ENCODE measurements at places on chromosomes 2 and 18.

DNA sequence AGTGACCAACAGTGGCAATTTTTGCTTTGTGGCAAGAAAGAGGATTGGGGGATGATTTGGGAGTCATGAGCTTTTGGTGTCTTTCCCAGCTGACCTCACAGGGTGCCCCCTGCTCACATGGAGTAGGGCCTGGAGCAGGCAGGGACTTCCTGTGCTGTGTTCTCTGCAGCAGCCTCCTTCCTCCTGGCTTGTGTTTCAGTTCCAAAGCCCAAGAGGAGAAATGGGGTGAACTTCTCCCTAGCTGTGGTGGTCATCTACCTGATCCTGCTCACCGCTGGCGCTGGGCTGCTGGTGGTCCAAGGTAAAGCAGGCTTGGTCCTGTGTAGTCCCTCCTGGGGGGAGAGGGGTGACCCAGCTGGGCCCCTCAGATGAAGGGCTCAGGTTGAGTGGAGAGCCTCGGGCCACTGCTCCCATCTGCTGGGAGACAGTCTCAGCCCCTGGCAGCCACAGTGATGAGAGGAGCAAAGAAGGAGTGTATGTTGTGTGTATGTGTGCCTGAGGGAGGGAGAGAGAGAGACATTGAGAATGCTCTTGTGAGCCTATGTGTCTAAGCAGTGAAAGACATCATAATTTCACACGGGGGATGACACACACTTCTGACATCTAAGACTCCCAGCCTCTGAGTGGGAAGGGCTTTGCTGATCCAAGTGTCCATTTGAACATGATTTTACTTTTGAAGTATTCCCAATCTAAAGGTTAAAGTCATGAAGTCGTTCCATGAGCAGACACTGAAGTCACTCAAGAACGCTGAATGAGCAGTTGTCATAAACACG lies 27.2 kb downstream of the MARCO start:
- no peak for DNase-seq

GRCh38 chr18:3984163-3984757 lies 470.8 kb downstream of the DLGAP1 start:
- no peak for DNase-seq

DNA sequence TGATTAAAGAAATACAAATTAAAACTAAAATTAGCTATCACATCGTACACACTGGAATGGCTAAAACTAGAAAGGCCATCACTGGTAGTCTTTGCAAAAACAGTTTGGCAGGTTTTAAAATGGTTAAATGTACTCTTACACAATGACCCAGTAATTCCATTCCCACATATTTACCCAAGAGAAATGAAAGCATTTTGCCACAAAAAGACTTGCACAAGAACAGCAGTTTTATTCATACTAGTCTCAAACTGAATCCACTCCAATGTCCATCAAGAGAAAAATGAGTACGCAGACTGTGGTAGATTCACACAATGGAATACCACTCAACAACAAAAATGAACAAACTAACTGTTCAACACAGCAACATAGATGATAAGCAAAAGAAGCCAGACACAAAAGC lies 29.1 kb downstream of the SP140L start:
- no peak for DNase-seq

DNA sequence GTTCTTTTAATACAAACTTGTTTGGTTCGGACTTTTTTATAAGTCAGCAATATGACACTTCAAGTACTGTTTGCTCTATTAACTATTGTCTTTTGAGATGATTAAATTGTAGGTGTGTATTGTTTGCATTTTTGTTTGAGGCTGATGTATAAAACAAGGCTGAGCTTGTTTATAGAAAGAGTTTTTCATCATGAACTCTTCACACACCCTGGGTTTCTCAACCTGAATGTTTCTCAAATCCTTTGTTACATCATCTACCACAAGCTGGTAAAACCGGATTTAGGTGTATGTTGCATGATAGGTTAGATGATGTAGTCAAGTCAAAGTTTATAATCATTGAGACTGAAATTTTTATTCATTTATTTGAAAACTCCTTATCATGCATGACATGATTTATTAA lies 335.2 kb upstream of the LRATD1 start:
- no peak for DNase-seq

DNA sequence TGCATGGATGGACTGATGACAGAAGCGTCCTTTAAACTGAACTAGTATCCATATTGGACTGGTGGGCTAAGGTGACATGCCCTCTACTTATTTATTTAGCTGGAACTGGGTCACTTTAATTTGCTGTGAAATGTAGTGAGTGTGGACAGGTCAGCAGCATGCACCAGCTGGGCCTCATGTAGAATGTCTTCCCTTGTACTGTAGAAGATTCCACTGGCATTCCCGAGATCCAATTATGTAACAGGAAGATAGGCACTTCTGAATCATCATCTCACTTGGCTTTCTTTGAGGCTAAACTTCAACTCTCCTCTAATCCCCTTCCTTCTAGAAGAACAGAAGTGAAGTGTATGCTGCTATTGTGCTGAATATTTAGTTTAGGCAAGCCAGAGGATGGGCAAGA lies 296.2 kb downstream of the SLC8A1 start:
- no peak for DNase-seq

GRCh38 chr2:165897726-165898125 lies 55.9 kb downstream of the TTC21B start:
- no peak for DNase-seq

DNA sequence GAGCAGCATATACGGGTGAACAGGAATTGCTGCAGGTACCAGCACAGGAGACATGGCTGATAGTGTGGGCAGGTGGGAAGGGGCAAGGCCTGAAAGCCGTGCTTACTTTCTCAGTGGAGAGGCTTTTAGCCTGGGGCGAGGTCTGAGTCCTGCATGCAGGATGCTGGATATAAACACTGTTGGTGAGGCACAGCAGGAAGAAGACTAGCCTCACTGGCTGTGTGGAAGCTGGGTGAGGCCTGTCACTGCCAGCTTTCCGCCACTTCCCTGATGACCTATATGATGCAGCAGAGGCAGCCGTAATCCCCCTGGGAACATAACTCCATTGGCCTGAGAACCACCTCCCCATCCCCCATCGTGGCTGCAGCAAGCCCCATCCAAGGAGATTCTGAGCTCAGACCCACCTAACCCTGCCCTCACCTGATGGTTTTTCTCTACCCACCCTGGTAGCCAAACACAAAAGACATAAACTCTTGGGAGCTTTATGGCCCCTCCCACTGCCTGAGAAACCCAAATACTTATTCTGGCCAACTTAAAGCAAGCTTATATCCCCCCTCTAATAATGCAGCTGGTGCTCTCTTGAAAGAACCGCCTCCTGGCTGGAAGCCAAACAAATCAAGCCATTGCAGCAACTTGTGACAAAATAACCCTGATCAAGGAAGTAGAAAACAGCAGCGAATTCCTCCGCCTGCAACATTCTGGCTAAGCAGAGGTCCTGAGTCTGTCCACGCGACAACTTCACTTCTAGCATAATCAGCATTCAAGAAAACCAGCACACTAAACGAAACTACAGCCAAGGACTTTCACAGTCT lies 54.6 kb upstream of the DSC1 start:
- no peak for DNase-seq

- no peak for DNase-seq
These were observed 328.5 kb upstream of the FANCL start for GRCh38 chr2:58569475-58570185.

DNA sequence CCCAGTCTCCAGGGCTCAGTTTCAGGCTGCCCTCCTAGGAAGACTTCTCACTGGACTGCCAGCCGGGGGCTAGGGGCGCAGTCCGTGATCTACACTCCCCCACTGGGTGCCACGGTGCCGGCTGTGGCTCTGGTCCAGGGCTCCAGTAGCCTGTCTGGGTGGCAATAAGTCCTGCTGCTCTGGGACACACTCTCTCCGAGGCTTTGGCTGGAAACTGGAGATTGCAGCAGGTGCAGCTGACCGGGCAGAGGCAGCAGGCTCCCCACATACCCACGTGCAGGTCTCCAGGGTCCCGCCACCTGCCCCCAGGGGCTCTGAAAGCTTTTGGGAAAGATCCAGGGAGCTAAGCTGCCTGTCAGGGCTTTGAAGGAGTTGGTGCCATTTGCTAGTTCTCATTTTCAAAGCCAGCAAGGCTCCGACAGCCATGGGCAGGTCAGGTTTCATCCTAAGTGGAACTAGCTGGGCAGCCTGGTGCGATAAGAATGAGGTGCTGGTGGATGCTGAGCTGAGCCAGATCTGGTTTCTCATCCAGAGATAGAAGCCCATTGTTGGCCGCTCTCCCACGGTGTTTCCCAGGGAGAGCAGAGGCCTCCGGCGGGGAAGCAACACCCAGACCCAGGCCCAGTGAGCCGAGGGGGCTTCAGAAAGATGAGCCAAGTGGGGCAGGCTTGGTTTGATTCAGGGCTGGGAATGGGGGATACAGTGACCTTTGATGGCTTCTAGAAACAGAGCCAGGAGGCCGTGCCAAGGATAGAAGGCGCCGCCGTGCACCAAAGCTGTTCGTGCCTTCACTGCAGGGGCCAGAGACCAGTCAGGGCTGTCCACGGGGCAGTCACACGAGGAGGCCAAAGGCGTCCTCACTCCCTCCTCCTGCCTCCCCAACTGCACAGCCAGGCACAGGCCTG lies 141.7 kb upstream of the GPC1 start:
- DNase-seq, result no peak

Data from stimulated activated CD8-positive, alpha-beta memory T cell treated with anti-CD3 and anti-CD28 coated beads, Interleukin-15, amount 100 ng/mL, for 24 hours (primary cell).